CD4-positive, alpha-beta T cell treated with Interleukin-10 for 1 hour (primary cell): ENCODE measurements at places on chromosomes 6 and 20.

DNA sequence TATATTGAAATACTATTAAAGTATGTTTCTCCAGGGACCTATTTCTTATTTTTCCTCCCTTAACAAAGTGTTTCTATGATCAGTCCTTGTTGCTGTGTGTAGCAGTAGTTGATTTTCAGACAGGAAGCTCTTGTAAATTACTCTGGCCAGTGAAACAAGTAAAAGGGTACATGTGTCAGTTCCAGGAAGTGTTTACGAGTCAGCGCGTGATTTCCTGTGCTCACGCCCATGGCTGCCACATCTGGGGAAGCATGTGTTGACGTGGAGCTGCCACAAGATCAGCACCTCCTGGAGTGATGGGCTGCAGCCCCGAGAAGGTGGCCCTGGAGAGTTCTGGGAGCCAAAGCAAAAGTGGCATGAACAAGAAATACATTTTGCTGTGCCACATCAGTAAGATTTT, 38.6 kb upstream of the GGTLC1 start:
- peak; percentile 92 for DNase-seq

DNA sequence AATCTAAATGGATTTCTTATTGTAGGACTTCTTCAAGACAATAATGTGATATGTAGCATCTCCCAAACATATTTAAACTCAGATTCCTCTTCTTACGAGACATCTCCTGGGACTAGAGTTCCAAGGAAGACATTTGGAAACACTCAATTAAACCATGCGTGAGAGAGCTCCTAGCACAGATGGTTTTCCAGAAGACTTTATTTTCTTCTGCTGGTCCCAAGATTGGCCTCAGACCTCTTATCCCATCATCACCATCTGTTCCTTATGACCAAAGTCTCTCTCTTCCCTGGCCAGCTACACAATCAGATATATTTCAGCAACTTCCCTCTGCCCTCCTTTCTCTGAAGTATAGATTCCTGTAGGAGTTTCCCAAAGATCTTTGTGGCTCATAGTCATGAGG, 93.2 kb upstream of the JARID2 start:
- no peak for DNase-seq

GRCh38 chr6:155313602-155314091, 637 bp downstream of the TFB1M start:
- peak; percentile 29 for DNase-seq

- peak; percentile 51 for DNase-seq
These were observed 72.2 kb downstream of the SCAF8 start for GRCh38 chr6:154805288-154805911.

DNA sequence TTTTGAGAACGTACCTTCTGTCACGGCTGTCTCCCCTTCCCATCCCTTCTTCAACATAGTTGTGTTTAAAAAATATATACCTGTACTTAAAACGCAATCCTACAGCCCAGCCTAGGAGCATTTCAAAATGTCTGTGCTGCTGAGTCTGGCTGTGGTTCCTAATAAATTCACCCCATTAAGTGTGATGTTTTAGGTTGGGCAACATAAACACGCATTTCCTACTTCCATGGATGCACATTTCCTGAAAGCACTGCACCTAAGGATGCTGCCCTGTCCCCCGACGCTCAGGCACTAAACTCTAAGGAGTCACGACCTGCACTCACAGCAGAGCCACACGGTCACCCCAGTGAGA, 1.2 kb downstream of the REV3L start:
- no peak for DNase-seq

GRCh38 chr6:26225848-26226578, 138.8 kb downstream of the HFE start:
- no peak for DNase-seq

GRCh38 chr20:8089668-8090067, 42.4 kb upstream of the PLCB1 start:
- no peak for DNase-seq

DNA sequence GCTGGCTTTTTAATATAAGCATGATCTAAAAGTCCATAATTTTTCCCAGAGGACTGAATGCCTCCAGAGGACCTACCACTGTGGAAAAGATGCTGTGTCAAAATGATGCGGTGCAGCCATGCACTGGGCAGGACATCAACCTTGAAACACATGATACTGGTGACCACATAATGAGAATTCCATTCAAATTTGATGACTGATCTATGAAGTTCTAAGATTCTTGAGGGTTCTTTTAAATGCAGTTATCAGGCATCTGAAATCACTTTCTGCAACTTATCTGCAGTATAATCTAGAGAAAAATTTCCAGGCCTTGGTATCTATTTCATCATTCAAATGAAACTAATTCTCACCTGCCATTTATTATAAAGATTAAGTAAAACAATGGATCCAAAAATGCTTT, 15.0 kb upstream of the MARCKS start:
- no peak for DNase-seq

- no peak for DNase-seq
These were observed 63.9 kb downstream of the CD164 start for GRCh38 chr6:109318328-109318876.

DNA sequence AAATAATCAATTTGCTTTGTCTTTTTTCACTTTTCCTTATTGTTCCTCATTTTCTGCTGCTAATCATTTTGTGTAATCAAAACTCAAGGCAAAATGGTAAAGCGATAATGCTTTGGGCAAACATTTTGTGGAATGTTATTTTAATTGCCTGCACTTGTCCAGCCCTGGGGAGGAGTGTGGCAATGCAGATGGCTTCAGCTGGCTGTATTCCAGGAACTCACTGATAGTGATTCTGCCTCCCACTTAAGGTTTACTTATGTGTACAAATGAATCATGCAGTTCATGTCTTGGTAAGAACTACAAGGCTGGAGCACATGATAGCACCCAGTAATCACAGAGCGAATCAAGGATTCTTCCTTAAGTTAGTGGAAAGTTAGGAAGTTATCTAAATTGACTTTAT, 107.8 kb downstream of the COL19A1 start:
- DNase-seq = no peak

DNA sequence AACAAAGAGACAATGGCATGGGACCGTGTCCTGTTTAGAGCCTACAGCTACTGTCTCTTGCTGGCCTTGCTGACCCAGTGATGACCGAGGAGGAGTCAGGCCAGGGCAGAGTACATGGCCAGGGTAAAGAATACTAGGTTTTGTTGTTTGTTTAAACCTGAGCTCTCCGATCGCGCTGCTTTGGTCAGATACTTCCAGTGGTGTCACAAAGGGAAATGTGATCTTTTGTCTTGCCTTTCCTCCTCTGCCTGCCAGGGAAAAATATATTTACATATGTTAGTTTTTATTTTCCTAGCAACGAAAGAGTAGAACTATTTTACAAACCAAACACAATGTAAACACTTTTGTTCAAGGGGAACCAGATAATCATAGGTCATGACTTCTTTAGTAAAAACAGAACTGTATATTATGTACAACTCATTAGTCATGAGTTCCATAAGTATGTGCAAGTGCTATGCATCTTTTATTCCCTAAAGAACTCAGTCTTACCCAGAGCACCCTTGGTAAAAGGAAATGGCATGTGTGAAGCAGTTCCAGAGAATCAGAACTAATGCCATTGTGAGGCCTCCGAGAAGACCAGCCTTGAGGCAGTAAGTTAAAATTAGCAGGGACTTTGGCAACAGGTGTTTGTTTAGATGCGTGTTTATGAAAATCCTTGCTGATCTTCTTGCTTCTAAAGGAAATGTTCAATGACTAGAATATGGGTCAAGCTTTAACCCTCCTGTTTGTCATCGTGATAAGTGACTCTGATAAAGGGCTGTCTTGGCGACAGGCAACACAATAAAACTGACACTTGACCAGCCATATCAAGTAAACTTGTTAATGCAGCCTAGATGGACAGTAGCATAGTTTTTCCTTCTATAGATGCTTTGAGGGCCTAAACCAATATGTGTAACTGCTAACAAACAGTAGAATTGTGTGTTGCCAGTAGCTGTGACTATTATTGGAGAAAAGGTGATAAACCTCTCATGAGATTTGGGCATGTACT, 204.6 kb downstream of the NKAIN2 start:
- DNase-seq = no peak

DNA sequence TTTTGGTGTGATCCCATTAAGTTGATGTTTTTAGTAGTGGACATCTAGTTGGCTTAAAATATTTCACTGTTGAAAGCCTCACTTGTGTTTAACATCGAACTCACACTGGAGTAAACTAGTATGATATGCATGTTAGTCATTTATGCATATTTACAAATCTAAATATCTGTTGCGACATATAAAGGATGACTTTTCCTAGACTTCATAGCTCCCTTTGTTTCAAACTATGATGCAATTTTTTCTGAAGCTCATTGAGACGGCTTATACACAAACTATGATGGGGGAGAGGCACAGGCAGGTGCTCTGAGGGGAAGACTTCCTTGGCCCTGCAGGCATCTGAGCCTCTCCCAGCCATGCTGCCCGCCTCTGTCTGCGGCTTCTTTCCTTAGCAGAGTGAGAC, 11.8 kb upstream of the FOXC1 start:
- DNase-seq = no peak

- no peak for DNase-seq
These were observed 163.6 kb downstream of the EYA2 start for GRCh38 chr20:47058236-47058635.

- no peak for DNase-seq
These were observed 80.2 kb downstream of the MLIP start for GRCh38 chr6:54191461-54191860.

DNA sequence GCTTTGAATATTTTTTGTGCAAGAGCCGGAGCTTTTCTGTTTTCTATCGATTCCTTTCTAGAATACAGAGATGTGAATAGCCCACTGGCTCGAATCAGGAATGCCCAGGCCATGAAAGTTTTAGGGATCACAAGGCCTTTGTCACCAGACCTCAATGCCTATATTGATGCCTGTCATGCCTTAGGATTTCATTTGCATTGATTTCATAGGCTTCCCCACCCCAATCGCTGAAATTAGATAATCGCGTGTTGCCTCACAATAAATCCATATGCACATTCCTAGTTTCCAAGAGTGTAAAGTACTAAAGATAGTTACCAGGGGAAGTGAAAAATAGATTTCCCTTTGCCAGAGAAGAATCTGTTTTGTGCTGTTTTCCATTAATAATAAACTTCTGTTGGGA, 150.8 kb downstream of the SASH1 start:
- no peak for DNase-seq

GRCh38 chr20:50067461-50067860, 45.5 kb downstream of the UBE2V1 start:
- no peak for DNase-seq

- peak; percentile 52 for DNase-seq
These were observed 88.7 kb downstream of the ARHGAP18 start for GRCh38 chr6:129621252-129621651.

DNA sequence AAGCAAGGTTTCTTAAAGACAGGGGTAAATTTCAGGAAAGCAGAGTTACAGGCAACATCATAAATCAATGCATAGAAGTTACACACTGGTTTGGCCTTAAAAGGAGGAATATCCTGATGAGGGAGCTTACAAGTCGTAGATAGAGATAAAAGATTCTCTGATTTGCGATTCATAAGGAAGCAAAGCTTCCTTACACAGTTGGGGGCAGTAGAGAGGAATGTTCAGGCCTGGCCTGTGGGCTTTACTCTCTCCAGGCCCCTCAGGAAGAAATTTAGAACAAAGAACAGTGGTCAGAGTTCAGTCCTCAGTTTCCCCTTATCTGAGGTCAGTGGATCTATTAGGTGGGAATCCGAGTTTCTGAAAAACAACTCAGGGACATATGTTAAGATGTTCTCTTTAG, 19.3 kb downstream of the HLA-C start:
- no peak for DNase-seq

GRCh38 chr20:11227602-11228001, 553.8 kb upstream of the JAG1 start:
- no peak for DNase-seq

DNA sequence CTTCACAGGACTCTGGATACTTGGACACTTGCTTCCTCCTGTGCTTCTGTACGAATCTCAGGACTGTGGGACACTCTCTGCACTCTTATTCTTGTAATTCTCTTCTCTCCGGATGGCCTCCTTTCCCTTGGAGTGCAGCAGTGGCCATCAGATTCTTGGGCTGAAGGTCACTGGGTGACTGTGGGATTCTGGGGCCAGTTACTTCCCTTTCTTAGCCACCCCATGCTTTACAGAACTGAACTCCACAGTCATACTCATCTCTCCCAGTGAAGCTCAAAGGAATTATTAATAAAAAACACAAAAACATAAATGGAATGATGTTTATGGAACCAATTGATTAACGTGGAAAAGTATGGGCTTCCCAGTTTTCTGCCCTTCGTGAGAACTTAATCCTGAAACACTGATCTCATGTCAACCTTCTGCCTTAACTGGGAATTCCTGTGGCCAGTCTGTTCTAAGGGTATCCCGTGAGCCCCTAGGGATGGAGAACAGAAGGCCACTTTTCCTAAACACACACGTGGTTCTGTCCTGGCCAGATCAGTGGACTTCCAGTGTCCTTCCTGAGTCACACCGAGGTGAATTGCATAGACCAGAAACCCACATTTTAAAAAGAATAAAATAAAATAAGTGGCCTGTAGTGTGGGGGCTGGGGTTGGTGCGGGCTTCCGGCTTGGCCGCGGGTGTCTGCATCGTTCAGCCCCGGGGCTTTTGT, 23.6 kb upstream of the HLA-E start:
- DNase-seq = no peak

DNA sequence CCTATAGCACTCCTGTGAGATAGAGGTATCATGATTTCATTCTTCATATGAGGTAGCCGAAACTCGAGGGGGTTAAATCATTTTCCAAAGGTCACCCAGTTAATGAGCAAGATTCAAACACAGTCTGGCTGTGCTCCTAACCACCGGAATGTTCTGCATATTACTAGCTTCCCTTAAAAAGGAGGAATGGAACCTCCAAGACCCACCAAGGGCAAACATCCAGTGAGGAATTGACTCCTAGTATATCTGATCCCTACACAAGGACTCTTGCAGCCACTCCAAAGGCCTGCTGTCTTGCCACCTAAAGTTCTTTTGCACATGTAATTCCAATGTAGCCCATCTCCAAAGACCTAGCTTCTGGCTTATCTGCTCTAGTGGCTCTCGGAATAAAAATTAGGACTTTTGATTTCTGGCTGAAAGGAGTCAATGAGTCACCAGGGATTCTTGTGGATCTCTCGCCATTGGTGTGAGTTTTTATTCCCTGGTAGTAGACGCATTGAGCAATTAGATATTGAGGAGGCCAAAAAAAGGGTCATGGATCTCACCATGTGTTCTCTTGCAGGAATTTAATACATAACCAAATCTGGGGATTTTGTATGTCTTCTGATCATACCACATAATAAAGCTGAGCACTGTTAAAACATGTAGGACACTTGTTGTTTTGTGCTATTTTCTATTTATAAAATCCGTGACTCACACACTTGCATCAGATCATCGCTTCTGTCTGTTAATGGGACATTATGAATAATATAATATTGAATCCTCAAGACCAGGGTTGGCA, 9.1 kb downstream of the BCAS1 start:
- no peak for DNase-seq
